ENCODE measurements at places on chromosomes 5 and 9.

DNA sequence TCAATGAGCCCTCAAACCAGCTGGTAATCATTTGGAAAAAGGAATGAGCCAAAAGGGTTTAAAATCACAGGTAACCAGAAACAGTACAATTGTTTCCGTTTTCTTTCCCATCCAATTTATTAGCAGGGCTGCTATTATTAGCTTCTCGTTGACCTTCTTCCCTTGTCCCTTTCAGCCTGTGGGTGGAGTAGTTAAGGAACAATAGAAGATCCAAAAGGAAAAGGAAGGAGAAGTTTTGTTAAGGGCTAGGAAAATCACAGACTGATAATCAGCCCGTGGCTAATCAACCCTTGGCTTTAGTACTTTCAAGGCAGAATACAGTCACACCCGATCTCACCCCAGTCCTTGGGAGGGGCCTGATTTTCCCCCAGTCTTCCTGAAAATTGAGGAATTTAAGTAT lies 38.4 kb downstream of the TMEM252 start:
- no peak for DNase-seq

- no peak for DNase-seq
These were observed 5.4 kb downstream of the IGIP start for GRCh38 chr5:140130949-140131733.

GRCh38 chr5:54084696-54085095 lies 225.7 kb downstream of the ARL15 start:
- DNase-seq: no peak

GRCh38 chr5:180328296-180329137 lies 24.6 kb downstream of the GFPT2 start:
- peak; percentile 83 for DNase-seq

GRCh38 chr5:13503017-13503416 lies 441.5 kb downstream of the DNAH5 start:
- DNase-seq: no peak

GRCh38 chr5:116764941-116765340 lies 190.3 kb upstream of the SEMA6A start:
- no peak for DNase-seq

GRCh38 chr5:7272408-7272965 lies 123.5 kb upstream of the ADCY2 start:
- no peak for DNase-seq

GRCh38 chr9:19416143-19416542 lies 7.3 kb downstream of the ACER2 start:
- no peak for DNase-seq

GRCh38 chr5:120016717-120017382 lies 387.5 kb downstream of the FAM170A start:
- DNase-seq: no peak

GRCh38 chr9:115133649-115134048 lies 15.7 kb upstream of the TNC start:
- no peak for DNase-seq

DNA sequence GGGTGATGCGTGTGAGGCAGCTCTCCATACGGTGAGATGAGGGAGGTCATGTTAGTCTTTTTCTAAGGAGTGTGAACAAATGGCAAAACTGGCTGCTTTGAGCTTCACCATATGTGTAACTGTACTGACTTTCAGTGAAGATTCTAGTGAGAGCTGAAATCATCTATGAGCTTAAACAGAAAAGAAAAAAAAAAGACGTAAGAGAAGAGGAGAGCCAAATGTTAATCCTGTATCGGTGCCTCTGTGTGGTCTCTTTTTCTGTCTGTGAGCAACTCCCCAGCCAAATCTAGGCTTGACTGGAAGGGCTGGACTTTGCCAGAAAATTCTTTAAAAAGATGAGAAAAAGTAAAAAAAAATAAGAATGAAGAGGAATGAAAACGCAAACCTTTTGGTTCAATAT lies 209.7 kb upstream of the TUT7 start:
- no peak for DNase-seq

GRCh38 chr5:133664422-133664821 lies 52.1 kb upstream of the FSTL4 start:
- no peak for DNase-seq

DNA sequence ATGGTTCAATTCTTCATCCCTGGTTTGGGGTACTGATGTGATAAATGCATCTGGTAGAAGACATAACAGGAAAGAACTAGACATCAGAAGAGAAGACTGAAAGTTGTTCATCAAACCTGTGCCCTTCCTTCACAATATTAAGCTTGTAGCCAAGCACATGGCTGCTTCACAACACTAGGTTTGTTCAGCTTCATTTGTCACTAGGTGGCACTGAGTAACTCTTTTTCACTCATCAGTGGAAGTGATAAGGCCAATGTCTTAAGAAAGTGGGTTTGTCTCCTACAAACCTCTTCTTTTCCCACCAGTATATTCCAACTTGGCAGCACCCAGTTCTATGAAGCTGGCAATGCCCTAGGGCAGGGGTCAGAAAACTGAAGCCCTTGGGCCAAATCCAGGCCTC lies 26.9 kb downstream of the ZNF484 start:
- DNase-seq: peak; percentile 31

DNA sequence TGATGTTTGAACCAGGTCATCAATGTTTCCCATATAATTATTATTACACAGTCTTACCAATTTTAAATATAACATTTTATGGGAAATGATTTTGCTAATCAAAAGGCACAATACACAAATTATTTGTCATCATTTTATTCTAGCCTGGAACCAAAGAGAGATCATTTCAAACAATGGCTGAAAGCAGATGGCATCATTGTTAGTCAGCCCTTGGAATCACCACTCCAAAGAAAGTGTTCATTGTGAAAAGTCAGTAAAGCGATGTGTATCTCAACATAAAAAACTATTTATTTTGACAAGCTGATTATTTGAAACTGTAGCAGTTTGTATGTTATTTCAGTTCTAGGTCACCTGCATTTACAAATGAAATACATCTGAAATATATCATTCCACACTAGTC lies 1068.7 kb downstream of the CDH12 start:
- DNase-seq: no peak

DNA sequence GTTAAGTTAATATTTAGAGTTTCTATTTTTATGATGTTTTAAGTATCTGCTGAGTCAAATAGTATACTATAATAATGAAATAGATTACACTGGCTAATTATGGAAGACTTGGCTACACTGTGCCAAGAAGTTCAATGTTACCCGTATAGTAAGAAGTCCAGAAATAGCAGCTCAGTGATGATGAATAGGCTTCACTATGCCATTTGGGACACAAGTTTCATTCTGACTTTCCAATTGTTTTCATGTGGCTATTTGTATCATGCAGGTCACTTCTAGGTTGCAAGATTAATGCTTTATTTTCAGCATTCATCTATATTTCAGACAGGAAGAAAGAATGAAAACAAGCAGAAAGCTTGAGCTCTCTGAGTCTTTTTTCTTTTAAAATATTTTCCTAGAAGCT lies 194.5 kb upstream of the RIOK2 start:
- DNase-seq: no peak

DNA sequence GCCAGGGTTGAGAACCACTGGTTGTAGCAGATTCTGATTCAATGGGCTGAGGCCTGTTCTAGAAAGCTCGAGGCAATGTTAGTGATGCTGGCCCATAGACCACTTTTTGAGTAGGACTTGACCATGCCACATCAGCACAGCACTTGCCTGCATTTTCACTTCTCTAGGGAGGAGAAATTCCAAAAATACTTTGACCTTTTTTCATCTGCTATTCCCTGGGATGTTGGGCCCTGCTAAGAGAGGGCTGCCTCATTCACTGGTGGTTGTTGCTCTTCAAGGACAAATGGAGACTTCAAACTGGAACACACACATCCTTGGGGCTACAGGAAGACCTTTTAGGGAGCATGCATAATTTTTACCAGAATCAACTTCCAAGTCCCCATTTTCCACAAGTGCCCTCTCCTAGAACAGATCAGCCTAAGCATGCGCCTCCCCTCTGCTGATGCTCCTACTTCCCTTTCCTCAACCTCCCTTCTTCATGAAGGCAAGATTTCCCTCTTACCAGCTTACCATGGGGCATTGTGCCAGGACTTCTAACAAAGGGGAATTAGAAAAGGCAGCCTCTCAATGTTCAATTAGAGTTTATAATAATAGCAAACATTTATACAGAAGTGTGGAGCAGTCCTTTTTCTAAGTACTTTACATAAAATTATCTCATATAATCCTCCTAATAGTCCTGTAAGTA lies 12.7 kb upstream of the TGFBI start:
- no peak for DNase-seq

DNA sequence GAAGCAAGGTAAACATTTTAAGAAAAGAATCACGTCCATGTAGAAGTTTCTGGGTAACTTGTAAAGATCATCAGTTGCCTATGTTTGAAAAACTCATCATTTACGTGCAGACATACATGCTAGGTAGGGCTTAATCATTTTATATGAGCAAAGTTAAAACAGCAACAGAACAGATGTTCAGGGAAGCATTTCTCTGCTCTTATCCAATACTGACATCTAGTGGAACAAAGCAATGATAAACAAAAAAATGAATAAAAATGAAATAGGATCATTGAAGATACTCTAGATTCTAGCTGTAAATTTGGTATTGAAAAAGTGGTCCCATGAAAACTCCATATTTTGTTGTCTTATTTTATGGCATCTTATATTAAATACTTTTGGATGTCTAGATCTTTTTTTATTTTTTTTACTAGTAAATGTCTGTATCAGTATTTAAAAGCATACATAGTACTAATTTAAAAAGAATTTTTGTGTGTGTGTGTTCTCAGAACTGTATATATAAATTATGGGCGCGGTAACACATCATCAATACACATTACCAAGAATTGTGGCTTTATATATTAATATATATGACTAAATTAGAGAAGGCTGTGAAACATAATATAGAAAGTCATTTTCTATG lies 1050.2 kb downstream of the CDH12 start:
- DNase-seq: peak; percentile 45

DNA sequence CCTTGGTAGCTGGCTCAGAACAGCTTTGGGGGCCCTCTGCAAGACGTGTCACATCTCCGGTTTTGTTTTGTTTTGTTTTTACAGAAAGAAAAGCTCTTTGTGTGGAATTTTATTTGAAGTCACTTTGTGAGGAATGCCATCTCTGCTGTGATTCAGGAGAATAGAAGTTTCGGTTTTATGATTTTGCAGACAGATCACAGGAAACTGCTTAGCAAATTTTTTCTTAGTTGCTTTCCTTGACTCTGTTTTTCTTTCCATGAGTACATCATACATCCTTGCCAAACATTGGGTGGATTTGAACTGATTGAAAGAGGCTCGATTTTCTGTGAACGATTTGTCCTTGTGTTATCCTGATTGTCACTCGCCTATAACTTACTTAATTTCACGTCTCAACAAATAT lies 5.1 kb downstream of the SEMA5A start:
- no peak for DNase-seq

GRCh38 chr9:106861640-106862109 lies 1.3 kb upstream of the ZNF462 start:
- no peak for DNase-seq

DNA sequence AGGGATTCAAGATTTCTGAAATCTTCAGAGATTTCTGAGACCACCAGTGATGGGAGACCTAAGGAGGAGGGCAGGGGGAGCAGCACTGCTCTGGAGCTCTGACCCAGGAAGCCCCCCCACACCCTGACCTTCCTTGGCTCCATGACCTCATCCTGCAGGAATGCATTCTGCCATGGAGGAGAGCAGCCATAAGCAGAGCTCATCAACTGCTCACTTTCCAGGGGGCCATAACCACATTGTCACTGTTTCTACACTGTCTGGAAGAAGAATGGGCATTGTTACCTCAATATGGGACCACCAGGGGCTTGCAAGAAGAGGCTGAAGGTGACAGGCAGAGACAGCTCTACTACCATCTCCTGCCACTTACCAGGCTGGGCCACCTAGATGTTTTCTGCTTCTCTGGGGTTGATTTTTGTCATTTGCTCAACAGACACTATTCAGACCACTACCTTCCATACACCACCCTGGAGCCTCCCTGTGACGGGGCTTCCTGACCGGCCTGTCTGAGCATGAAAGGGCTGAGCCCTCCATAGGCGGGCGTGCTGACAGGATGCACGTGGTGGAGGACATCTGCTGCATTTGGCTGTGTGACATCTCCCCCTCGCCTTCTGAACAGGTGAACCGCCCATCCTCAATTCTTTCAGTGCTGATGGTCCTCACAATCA lies 2.3 kb upstream of the TSC1 start:
- no peak for DNase-seq

DNA sequence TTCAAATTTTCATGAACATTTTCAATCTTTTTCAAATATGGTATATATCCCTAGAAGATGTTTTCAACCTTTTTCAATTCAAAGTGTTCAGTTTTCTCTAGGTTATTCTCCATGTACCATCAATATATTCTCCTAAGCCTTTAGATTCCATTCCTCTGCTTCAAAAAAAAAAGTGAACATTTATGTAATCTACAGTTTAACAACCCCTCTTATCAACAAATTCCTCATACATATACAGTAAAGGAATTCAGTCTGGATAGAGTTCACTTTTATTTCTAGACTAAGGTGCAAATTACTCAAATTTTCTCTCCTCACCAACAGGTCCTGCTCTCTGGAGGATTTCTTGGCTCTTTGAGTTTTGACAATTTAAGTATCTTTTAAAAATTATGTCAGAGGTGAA lies 150.0 kb downstream of the ARL15 start:
- no peak for DNase-seq

GRCh38 chr5:458547-459353 lies 15.8 kb downstream of the EXOC3 start:
- DNase-seq: no peak

- DNase-seq: no peak
These were observed 10.5 kb downstream of the TMEM174 start for GRCh38 chr5:73183481-73183891.

DNA sequence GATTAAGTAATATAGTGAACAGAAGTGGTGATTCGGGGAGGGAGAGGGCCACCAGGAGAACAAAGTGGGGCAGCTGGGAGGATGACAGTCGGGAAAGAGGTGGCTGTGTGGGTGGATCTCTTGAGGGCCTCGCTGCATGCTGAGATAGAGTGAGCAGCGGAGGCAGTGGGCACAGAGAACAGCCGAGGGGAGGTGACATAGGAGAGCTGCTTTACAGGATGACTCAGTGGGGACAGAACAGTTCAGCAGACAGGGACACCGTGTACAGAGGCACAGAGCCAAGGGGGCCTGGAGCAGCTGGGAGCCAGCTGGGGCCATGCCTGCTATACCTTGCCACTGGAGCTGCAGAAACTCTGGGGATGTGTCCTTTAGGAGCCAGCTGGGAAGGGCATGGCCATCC lies 273.9 kb downstream of the GADD45G start:
- DNase-seq: no peak
